ENCODE measurements at places on chromosomes 7 and 10.
A peak's percentile ranks its signal among the peaks of the same experiment; 100 is the strongest.

DNA sequence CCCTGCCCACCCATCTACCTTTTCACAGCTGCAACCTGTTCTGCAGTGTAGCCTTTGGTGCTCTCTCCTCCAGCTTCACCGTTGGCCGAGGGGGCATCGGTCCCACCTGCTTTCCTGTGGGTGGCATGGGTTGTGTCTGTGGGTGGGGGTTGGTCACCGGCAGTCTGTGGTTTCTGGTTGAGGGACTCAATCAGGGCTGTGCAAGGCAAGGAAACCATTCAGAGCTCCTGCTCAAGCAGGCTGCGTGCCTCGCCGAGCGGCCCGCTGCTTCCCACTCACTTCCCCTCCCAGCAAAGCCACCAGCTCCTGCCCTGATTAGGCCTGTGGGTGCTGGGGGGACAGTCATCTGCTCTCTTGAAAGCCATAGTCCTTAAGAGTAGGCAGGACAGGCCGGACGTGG, 9.8 kb downstream of the DNAJB12 start:
- no peak for DNase-seq

GRCh38 chr10:49113741-49114141, 1.6 kb downstream of the VSTM4 start:
- DNase-seq = no peak

DNA sequence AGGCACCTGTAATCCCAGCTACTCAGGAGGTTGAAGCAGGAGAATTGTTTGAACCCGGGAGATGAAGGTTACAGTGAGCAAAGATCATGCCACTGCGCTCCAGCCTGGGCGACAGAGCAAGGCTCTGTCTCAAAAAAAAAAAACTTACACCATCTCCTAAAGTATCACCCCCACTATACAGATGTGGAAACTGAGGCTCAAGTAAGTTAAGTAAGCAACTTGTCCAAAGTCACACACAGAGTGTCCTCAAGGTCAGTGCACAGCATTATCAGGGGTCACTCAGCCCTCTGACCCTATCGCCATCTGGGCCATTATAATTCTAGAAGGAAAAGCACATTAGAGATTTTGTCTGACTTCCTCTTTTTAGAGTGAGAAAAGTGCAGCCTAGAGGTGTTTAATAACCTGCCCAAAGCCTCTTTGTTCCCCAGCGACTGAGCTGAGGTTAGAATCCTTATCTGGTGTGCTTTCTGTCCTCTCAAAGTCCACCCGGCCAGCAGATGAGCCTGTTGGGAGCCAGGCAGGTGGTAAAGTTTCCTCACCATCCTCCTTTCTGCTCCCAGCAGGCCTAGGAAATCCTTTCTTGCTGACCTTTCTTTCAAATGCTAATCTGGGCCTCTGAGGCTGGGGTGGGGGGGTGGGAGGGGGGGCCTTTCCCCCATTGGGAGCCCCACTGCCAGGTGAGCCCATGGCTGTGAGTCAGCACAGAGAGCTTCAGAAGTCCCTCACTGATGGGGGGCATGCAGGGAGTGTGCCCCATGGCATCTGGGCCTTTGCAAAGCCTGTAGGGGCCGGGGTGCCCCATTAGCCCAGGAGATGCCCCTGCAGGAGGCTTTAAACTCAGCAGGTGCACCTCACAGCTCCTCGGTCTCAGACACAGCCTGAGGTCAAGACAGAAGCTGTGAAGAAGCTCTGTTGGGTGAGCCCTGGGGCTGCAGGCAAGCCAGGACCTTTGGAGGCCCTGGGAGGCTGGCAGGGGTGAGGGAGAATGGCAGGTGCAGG, 12.0 kb upstream of the KCNMA1 start:
- no peak for DNase-seq

GRCh38 chr10:52756295-52756694, 16.3 kb downstream of the MBL2 start:
- no peak for DNase-seq

DNA sequence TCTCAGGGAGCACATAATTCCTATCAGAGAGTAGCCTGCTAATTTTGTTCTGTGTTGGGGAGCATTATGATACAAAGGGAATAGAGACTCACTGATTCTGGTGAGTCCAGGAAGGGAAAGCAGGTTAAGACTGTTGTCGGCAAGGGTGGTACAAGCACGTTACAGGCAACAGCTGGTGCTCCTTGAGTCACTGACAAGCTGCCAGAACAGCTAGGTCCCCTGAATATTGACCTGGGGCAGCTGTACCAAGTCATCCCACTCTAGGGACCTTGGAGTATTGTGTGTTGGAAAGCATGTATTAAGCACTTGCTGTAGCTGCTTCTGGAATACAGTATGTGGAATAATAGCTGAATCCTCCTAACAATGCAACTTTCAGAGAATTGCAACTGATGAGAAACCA, 37.0 kb upstream of the GLCCI1 start:
- DNase-seq = no peak

DNA sequence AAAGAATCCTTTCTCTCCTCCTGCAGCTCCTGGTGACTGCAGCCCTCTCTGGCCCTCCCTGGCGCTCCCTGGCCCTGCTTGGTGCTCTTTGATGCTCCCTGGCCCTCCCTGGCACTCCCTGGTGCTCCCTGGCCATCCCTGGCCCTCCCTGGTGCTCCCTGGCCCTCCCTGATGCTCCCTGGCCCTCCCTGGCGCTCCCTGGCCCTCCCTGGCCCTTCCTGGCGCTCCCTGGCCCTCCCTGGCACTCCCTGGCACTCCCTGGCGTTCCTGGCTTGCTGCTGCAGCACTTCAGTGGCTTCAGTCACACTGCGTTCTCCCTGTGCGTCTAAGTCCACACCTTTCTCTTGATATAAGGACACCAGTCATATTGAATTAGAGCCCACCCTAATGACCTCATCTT, 15.2 kb upstream of the FGFR2 start:
- no peak for DNase-seq

- DNase-seq = no peak
Measured at GRCh38 chr7:104509874-104510273, 181.5 kb downstream of the LHFPL3 start.

DNA sequence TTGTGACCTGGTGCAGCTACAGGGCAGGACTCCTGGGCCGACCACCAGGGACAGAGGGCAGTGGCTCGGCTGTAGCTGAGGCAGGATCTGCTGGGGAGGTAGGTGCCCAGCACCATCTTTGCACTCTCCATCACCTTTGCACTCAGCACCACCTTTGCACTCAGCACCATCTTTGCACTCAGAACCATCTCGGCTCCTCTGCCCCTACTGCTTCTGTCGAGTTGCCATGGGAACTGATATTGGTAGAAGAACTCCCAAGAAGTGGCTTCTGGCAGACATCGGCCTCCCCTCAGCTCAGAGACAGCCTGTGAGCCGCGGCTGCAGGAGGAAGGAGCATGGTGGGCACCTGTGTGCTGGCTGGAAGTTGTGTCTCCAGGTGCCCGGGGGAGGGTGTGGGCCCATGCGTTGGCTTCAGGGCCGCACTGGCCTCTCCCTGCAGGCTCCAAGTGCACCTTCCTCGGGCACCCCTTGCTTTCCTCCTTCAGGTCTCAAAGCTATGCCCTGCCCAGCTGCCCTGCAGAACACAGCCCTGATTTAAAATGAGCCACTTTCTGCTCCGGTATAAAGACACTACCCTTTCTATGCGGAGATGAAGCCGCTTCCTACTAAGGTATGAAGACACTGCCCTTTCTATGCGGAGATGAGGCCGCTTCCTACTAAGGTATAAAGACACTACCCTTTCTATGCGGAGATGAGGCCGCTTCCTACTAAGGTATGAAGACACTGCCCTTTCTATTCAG, 514.5 kb downstream of the PTPRN2 start:
- DNase-seq = no peak

- peak; percentile 44 for DNase-seq
Measured at GRCh38 chr10:71748671-71749191, 24.6 kb downstream of the VSIR start.

DNA sequence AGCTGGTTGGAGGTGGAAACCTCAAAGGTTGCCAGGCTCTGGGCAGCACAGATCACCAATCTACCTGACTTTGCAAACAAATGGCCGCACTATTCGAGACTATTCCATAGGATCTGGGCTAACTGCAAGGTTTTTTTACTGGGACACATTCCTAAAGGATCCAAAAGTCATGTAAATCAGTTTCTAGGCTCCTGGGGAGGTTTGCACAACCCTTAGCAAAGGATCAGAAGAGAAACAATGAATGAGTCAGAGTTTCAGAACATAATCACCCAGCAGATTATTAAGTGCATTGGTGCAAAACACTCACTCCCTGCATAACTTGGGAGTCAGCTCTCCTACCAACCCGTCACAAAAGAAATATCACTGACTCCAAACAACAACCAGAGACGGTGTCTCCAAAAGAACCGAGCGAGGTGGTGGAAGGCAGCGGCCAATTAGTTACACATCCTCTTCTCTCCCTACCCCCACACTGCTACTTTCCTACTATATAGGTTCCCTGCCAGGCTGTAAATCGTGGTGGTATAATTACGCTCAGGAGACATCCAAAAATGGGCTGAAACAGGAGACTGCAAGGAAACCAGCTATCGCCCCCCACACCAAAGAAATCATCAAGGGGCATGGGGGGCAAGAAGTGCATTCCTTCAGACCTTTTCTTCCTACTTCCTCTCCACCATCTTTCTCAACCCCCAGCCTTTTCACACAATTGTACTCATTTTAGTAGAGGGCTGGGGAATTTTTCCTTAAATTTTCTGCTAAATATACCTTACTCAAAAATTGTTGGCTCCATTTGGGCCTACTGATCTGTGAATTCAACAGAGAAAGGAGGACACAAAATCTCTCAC, 3.2 kb downstream of the UBE2H start:
- no peak for DNase-seq

DNA sequence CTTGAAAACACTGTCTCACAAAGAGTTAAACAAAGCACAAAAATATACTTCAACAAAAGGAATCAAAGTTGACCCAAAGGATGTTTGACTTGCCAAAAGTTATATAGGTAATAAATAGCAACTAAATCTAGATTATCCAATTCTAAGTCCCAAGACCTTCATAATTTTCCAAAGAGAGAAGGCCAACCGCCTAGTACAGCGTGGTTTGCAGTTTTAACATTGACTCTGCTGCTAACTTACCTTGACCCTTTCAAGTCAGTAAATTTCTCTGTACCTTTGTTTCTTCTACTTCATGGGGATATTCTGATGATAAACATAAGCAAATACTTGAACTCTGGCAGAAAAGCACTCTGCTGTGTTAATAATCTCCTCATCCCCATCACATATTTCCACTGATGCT, 1.9 kb upstream of the GPR22 start:
- no peak for DNase-seq

- no peak for DNase-seq
Measured at GRCh38 chr7:147805996-147806576, 784.5 kb upstream of the C7orf33 start.

- no peak for DNase-seq
Measured at GRCh38 chr10:60203993-60204618, 185.6 kb downstream of the ANK3 start.

- no peak for DNase-seq
Measured at GRCh38 chr7:29202651-29203069, 8.1 kb downstream of the CHN2 start.

- no peak for DNase-seq
Measured at GRCh38 chr10:122140941-122141623, 130.0 kb upstream of the BTBD16 start.

DNA sequence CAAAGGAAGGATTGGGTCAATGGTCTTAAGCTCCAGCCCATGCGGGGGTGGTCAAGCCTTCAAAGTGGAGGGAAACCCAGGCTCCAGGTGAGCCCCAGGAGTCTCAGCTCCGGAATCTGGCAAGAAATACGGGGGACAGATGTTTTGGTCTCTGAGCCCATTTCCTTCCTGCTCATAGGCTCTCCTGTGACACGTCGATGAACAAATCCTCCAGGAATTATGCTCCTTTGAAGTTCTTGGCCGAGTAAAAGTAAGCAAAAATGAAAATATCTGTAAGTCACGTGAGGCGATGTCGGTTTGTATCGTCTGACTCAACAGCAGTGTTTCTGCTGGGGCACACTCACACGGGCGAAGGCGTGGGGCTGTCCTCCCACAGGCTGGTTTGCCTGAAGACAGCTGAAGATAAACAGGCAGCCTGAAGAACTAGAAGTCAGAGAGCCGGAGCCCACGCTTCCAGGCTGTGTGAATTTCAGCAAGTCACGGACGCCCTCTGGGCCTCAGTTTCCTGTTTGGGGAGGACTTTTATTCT, 52.6 kb upstream of the SMNDC1 start:
- DNase-seq = peak; percentile 71

- DNase-seq = no peak
Measured at GRCh38 chr7:155753446-155753965, 58.8 kb downstream of the SHH start.

DNA sequence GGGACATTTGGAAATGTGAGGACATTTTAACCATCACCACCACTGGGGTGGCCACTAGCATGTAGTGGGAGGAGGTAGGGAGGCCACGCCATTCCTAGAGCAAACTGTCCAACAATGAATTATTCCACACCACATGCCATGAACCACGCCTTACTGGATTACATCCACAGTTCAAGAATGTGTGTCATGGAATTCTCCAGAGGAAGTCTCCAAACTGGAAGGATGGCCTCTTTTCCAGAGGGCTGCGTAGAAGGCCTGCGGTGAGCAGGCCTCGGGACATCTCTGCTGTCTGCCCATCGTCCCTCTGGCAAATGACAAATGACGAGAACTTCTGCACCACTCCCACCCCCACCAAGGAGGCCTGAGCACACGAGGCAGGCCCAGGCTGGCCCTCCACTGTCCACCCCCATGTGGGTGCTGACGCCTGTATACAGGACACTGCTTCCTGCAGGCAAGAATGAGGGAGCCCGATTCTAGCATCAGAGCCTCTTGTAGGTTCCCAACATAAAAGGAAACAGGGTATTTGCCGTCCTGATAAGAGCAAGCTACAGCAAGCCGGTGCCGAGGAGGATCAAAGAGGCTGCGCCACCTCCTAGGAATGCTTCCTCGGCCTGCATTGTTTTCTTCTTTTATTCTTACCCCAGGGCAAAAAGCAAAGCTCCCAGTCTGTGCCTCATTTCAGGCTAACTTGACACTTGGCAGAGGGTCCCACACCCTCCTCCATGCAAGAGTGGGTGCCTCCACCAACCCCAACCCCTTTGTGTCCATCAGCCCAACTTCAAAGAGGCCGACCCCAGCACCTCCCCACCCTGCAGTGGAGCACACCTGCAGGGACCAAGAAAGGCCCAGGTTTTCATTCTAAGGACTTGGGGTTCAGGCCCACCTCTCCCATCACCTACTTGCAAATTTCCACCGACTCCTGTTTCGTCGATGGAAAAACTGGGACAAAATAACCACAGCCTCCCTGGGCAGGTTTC, 23.9 kb downstream of the TNS3 start:
- DNase-seq = no peak

DNA sequence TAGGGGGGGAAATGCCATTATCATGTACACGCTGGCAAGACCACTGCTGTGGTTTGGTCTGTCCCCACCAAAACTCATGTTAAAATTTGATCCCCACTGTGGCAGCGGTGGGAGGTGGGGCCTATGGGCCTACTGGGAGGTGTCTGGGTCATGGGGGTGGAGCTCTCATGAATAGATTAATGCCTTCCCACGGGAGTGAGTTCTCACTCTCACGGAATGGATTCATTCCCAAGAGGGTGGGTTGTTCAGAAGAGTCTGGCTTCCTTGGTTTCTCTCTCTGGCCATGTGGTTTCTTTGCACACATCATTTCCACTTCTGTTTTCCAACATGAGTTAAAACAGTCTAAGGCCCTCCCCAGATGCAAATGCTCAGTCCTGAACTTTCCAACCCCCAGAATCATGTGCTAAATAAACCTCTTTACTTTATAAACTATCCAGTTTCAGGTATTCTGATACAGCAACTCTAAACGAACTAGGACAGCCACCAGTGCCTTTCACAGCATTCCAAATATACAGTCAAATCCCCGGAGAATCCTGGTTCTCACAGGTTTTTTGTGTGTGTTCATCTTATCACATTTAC, 44.3 kb downstream of the SMURF1 start:
- DNase-seq = no peak

GRCh38 chr7:87058744-87059524, 520 bp downstream of the ELAPOR2 start:
- peak; percentile 5 for DNase-seq

Data from activated T-helper 9 cell treated with anti-CD3 and anti-CD28 coated beads, Interleukin-2, amount 50 U/mL, for 16 hours (primary cell).